ENCODE measurements at places on chromosomes 6 and 20.
A peak's percentile ranks its signal among the peaks of the same experiment; 100 is the strongest.

- no peak for DNase-seq
These were observed 549.4 kb downstream of the COL12A1 start for GRCh38 chr6:74656453-74656852.

GRCh38 chr20:48794816-48795457 lies 32.9 kb downstream of the PREX1 start:
- no peak for DNase-seq

DNA sequence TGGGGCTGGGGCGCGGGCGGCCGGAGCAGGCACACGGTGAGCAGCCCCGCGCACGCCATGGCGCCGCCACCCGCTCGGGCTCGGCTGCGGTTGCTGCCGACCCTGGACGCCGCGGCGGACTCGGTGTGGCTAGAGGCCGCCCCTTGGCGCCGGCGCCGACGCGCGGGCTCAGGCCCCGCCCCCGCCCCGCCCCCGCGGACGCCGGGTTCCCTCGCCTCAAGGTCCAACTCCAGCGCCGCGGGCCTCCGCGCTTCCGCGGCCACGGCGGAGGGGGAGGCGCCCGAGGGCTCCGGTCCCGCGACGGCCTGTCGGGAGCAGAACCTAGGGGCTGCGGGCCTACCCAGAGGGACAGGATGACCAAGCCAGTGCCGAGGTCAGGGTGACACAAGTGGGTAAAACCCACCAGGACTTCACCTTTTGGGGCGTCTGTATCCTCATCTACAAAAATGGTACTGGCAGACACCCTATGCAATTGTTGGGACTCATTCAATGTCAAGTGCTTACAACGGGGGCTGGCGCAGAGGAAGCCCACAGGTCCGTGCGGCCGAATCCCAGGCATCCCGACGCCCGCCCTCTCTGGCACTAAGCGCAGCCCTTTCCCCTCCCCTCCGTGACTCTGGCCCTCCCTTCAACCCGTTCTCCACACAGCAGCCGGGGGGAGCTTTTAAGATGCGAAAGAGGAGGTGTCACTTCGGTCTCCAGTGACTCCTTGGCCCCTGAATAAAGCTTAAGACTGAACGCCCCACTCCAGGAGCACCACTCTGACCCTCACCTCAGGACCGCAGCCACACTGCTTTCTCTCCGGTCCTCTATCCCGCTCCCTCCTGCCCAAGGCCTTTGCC lies at the start of gene NECAB3:
TSS of gene NECAB3 (minus strand) at position 135 of the 842 bp plus-strand sequence. CDS start at position 59, 76 bp downstream.
- DNase-seq = peak; percentile 37

- no peak for DNase-seq
These were observed 507.9 kb downstream of the CDH26 start for GRCh38 chr20:60465993-60466686.

- no peak for DNase-seq
These were observed 386.8 kb upstream of the TSHZ2 start for GRCh38 chr20:52585333-52585732.

DNA sequence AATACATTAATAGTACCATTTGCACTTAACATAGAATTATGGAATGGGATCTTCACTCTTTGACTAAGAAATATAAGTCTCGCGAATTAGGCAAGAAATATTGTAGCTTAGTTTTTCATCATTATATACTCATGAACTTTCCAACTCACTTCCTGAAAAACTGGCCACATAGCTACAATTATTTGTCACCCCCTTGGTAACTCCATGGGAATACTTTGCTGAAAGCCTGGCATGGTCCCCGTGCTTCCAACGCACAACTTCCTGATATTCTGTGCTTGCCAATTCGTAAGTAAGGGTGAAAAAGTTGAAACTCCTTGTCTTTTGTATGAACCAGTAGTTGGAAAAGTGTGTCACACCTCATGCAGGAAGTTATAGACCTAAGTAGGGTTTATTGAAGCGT lies 23.7 kb upstream of the HLA-DQA1 start:
- DNase-seq = no peak

- no peak for DNase-seq
These were observed 248.2 kb downstream of the TBX18 start for GRCh38 chr6:84516154-84516553.

- no peak for DNase-seq
These were observed 24.0 kb upstream of the SMIM26 start for GRCh38 chr20:18543216-18543615.

- DNase-seq = no peak
These were observed 82.4 kb upstream of the TAB2 start for GRCh38 chr6:149235130-149235561.

DNA sequence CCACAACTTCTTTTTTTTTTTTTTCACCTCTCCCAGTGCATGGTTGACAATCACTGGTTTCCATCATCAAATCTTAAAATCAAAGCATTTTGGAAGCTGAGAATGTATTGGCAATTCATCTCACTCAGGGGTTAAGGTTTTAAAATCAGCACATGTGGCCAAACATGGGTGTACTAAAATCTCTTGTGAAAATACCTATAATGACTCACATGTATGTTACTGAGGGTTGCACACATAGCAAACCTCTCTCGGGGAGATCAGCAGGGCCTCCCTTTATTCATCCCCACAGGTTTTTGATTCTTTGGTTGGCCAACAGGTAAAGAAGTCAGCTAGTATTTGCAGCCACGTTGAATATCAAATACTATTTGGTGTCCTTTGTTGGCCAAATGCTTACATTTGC lies 44.3 kb upstream of the OCSTAMP start:
- no peak for DNase-seq

DNA sequence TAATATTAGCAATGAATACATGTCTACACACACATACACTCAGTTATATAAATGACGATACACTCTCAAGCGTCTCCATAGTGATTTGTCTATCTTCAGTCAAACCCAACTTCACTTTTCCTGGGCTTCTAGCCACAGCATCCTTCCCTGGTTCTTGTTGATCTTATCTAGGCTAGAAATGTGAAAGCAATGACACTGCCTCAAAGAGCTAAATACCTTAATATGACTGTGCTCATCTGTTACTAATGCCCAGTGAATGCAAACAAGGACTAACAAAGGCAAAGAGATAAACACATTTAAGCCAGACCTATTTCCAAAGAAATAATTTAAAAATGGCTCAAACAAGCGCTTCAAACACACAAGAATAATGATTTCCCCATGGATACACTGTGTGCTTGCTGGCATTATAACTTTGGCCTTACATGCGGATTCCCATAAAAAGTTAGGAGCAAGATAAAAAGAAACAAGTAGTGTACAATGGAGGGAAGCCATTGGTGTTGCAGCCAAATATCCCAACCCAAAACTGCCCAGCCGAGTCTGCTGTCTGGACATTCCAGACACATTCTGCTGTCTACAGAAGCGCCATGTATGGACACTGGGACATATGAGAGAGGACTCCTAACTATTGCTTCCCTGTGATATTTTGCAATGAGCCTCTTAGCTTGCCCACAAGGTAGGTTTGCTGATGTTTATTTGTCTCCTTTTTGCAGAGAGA lies 19.5 kb upstream of the DAAM2 start:
- DNase-seq = no peak

- no peak for DNase-seq
These were observed 202.1 kb upstream of the SHLD1 start for GRCh38 chr20:5548107-5548506.

DNA sequence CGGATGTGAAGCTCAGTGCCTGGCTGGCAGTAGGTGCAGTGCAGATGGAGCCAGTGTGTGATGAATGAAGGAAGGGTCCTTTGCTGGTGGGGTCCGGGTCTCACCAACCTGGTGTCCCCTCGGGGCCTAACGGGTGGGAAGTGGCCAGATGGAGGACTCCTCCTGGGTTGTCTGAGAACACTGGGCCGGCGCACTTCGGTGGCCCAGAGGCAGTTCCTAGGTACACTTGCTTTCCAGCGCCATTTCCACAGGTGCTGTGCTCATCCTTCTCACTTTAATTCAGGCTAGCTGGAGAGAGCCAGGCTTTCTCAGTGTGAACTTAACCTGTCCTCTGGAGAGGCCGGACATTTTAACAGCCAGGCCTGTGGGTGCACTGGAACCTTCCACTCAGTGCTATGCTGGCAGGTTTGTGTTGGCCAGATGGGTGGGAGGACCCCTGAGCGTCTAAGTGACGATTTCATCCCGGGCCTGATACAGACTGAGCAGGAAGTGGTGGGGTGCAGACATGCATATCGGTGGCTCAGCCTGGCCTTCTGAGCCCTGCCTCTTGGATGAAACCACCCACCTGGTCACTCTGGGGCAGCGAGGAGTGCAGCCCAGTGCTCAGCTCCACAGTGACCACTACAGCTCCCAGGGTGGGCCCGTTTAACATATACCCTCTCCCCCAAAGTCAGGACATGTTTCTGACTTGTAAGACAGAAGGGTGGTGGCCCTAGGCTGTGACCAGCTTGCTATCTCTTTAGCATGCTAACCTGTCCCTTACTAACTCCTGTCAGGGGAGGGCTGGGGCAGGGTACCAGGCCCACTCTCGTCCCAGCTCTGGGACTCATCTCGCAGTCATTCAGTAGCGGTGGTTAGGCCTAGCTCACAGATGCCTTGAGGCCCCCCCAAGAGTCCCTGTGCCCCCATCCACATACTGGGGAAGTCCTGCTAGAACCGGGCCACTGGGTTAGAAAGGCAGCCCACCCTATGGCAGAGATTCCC lies 8.2 kb upstream of the PYGB start:
- DNase-seq = no peak

DNA sequence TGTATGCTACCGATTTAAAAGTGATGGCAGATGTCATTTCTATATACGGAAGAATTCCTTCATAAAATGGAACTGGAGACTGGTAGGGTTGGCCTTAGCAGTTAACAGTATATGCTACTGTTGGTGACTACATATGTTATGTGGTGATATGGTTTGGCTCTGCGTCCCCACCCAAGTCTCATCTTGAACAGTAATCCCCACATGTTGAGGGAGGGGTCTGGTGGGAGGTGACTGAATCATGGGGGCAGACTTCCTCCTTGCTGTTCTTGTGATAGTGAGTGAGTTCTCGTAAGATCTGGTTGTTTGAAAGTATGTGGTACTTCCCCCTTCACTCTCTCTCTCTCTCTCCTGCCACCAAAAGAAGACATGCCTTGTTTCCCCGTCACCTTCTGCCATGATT lies 29.6 kb downstream of the RGS17 start:
- no peak for DNase-seq

DNA sequence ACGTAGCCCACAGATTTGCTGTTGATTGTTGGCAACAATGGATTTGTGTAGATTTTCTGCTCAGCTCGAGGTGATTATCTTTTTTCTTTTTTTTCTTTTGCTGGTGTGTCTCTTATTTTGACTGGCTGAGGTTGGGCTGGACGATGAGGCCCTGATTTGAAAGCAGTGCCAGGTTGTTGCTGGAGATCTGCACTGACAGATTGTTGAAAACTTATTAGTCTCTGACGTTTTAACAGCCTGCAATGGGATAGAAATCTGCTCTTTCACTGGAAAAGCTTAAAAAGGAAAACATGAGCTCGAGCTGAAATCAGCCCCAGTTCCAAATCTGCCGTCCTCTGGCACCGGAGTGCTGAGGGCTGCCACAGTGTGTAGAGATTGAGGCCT lies 87.7 kb downstream of the PDE7B start:
- no peak for DNase-seq

GRCh38 chr6:155351273-155352129 lies 37.2 kb upstream of the TFB1M start:
- no peak for DNase-seq

GRCh38 chr6:113148566-113148965 lies 708.6 kb upstream of the MARCKS start:
- no peak for DNase-seq

- no peak for DNase-seq
These were observed 150.7 kb downstream of the DOK5 start for GRCh38 chr20:54626126-54626525.

DNA sequence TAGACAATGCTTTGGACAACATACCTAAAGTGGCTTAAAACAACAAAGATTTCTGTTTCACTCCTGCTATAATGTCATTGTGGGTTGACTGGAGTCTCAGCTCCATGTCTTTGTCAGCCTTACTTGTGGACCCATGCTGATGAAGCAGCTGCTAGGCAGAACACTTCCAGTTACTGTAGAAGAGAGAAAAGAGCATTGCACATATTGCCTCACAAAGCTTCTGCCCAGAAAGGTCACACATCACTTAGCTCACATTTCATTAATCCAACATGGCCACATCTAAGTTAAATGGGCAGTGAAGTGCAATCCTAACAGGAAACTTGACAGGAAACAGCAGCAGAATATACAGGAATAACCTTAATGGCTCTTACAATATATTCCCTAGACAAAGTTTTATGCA lies 480.5 kb upstream of the HTR1E start:
- no peak for DNase-seq

GRCh38 chr6:10613077-10613476 lies 81.3 kb downstream of the C6orf52 start:
- no peak for DNase-seq

DNA sequence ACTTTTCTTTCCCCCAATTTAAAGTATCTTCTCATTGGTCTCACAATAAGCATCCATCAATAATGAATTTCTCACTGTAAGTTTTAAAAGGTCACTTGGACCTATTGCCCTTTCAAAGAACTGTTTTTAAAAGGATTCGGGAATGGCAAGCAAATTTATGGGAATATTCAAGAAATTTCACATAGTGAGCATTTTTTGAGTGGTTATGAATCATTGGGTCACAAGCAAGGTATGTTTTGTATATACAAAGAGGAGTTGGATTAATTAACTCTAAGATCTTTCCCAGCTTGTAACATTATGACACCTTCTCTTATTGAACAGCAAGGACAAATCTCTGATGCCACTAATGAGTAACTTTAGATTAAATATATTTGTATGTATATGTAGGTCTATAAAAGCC lies 165.0 kb downstream of the MOXD1 start:
- no peak for DNase-seq

DNA sequence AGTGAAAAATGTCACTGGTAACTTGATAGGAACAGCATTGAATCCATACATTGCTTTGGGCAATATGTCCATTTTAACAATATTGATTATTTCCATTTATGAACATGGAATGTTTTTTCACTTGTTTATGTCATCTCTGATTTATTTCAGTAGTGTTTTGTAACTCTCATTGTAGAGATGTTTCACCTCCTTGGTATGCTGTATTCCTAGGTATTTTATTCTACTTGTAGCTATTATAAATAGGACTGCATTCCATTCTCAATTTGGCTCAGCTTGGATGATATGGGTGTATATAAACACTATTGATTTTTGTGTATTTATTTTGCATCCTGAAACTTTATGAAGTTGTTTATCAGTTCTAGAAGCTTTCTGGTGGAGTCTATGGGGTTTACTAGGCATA lies 730.3 kb downstream of the DOK5 start:
- DNase-seq = no peak

GRCh38 chr20:25148982-25149846 lies 46.3 kb upstream of the ENTPD6 start:
- DNase-seq = no peak

Measured in activated CD4-positive, alpha-beta T cell treated with anti-CD3 and anti-CD28 coated beads for 4 hours (primary cell).